Activated naive CD8-positive, alpha-beta T cell treated with anti-CD3 and anti-CD28 coated beads, Interleukin-2, amount 50 U/mL, for 24 hours (primary cell): ENCODE measurements at places on chromosomes 1 and 21.

GRCh38 chr21:23223882-23224281 is 2225.7 kb downstream of the NCAM2 start:
- no peak for DNase-seq

- DNase-seq: no peak
These were observed 3.6 kb downstream of the ETS2 start for GRCh38 chr21:38809198-38809878.

DNA sequence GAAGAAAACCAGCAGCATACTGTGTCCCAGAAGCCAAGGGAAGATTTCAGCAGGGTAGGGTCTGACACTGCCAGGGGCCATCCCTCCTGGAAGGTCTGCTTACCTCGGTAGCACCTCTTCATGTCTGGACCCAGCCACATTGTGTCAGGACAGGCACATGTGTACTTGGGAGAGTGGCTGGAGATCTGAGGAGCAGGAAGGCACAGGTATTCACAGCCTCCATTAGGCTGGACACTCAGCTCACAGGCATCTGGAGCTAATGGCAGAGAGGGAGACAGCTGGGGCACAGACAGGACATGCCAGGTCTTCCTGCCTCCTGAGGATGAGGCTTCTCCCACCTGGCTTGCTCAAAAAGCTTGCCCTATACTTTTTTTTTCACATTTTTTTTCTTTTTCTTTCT is 19.9 kb upstream of the MAGOH start:
- DNase-seq: no peak

- DNase-seq: no peak
These were observed 129.0 kb downstream of the DMRTB1 start for GRCh38 chr1:53588053-53588779.

DNA sequence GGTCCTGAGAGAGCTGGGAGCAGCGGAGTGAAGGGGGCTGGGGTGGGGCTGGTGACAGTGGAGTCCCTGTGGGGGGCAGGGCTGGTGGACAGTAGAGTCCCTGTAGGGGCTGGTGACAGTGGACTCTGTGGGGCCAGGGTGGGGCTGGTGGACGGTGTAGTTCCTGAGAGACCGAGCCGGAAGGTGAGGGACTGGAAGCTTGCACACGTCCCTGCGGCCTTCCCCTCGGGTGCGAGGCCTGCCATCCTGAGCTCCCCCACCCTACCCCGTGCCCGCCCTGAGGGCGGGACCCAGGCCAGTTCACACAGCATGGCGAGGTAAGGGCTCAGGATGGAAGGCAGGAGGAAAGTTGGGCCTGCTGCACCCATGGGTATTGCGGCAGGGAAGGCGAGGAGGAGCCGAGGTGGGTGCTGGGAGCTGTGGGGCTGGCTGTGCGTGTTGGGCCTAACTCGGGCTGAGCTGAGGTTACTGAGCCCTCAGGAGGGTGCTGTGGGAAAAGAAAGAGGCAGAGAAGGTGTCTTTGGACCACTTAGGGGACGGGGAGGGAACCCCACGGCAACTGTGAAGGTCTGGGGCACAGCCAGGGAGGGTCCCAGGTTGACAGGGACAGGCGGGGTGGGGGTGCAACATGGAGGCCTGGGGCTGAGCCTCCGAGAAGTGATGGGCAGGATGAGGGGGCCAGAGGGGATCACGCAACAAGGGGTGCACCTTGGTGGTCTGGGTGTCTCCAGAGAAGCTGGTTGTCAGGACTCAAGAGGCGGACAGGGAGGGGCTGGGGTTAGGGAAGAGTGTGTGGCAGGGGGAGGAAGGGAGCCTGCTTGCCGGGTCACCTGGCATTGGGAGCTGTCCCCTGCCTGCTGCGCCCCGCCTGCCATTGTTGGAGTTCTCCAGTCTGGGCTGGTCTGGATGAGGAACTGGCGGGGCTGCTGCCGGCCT is 60.8 kb downstream of the PRKCZ start:
- DNase-seq: no peak

GRCh38 chr1:152906023-152906565 is 2.3 kb upstream of the IVL start:
- no peak for DNase-seq

DNA sequence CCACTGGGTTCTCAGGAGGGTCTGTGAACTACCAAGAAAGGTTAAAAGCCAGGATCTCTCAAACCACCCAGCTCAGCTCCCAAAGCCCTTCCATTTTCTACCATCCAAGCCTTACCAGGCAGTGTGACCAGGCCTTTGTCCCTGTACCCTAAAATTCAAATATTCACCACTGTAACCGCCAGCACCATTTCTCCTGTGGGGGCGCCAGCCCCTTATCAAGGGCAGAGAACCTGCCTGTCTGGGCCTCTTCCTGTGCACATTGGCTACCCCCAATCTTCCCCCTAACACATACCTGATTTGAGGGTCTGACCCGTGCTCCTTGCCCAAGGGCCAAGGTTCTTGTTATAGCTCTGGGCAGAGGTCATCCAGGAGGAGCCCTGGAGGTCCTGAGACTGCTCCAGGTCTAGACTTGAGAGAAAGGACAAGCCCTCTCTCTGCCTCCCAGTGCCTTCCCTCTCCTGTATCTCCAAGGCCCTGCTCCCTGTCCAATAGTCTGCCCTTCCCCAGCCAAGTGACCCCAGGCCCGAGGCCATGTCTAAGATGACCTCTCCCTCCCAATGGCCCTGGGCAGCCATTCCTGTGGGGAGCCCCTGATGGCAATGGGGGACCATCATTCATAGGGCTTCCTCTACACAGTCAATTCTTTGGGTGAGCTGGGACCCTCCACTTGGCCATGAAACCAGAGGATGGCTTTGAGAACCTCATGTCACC is 78.5 kb downstream of the FHAD1 start:
- DNase-seq: no peak

- DNase-seq: no peak
These were observed 142.4 kb downstream of the TLR5 start for GRCh38 chr1:223000632-223001031.

DNA sequence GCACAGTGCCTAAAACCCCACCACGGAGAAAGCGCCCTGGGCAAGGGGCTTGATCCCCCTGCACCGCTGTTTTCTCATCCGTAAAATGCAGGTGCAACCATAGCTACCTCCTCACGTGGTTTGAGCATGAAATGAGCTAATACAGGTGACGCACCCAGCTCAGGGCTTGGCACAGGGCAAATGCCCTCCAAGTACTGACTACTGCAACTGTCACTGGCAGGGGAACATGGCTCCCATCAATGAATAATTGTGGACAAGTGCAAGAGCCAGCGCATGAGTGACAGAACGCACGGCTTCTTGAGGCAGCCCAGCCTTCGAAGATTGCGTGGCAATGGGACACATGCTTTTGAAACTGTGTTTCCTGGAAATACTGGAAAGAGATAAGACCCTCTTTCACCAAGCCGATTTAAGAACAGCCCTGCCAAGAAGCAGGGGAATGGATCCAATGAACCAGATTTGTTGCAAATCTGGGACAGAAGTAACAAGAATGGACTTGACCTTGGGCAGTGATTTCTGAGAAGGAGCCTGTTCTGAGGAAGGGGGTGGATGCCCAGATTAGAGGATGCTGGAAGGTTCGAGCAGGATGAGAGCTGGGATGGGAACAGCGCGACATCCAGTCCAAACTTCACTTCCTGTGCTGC is 92.8 kb upstream of the IFFO2 start:
- no peak for DNase-seq

GRCh38 chr1:185156288-185156853 is 382 bp downstream of the TRMT1L start:
- no peak for DNase-seq

GRCh38 chr1:26278724-26279455 is 996 bp upstream of the SH3BGRL3 start:
- peak; percentile 61 for DNase-seq

DNA sequence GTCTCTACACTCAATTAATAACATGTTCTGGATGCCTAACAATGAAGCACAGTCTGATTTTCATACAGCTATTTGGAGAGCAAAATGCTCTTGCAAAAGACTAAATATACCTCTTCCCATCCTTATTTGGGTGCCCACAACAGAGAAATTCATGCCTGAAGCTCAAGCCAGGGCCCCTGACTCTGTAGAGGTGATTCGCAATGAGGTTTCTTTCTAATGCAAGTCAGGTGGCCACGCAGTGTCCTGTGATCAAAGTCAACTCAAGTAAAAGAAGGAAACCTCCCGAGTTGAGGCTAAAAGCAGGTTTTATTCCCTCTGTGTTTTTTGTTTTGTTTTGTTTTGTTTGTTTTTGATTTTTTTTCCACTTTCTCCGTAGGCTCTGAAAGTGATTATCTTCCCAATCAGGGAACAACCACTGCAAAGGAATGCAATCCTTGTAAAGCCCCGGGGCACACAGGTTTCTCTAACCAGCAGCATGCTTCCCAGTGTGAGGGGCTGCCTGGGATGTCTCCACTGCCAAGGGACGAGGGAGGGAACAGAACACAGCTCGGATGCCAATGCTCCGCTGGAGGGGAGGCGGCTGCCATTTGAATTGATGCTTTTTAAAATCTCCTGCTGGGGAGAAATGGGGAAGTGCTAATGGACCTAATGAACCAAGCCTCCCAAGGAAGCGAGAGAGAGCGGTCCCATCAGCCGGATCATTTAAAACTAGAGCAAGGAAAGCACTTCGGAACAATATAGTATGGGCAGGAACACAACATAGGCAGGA is 73.8 kb upstream of the SSX2IP start:
- no peak for DNase-seq

DNA sequence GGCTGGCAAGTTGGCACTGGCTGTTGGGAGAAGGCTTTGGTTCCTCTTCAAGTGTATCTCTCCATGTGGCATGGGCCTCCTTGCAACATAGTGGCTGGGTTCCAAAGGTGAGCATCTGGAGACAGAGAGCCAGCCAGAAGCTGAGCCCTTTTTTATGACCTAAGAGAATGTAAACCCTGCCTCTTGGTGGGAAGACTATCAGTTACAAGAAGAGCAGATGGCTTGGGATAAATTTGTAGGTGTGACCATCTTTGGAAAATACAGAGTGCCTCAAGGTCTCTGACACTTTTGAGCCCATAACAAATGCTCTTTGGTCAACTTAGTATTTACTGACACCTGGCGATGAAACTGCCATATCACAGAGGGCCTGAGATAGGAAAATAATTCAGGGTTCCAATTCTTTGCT is 31.4 kb upstream of the PRELP start:
- DNase-seq: no peak

- no peak for DNase-seq
These were observed 6.6 kb downstream of the NID1 start for GRCh38 chr1:236058141-236058934.

DNA sequence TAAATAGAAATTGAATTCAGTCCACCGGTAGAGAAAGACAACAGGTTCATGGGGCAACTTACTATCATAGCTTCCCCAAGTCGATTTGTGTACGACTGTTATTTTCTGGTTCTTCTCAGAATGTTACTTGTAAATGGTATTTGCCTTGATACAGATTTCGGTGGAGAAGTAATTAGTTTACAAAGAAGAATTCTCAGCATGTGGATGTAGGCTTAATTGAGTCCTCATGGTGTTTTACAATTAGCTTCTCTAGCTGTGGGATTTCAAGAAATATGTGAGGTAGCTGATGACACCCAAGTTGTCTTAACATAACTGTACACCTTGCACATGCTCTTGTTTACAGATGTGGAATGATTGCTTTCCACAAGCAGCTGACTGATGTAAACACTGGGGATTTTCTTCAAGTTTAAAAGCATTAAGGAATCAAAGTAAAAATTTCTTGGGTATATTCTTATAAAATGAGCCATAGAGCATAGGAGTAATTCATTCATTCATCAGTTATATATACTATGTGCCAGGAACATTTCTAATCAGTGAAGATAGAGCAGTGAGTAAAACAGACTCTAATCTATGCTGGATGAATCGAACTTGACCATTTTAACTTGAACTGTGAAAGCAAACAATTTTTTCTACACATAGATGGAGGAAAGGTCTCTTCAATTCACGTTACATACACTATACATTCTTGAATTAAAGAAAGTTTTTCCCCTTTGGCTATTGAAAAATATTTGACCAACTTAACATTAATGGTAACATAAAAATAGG is 1.4 kb downstream of the MACO1 start:
- DNase-seq: no peak

DNA sequence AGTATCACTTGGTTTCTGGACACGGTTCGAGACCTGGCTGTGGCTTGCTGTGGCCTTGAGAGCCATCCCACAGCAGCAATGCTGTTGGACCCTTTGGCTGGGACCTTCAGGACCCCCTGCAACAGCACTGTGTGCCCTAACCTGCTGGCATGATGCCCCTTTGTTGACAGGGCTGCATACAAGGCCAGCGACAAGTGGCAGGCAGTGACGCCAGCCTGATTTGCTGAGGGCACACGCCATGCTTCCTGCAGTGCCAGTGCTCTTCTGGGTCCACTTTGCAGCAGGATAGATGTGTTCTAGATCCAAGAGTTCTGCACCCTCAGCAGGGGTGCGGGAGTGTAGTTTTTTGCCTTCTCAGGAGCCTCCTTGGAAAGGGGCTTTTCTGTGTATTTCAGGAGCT is 32.8 kb downstream of the COQ8A start:
- no peak for DNase-seq

- no peak for DNase-seq
These were observed 13.7 kb downstream of the TMPRSS2 start for GRCh38 chr21:41494242-41494641.

GRCh38 chr1:201898240-201898894 is 9.7 kb downstream of the SHISA4 start:
- no peak for DNase-seq

DNA sequence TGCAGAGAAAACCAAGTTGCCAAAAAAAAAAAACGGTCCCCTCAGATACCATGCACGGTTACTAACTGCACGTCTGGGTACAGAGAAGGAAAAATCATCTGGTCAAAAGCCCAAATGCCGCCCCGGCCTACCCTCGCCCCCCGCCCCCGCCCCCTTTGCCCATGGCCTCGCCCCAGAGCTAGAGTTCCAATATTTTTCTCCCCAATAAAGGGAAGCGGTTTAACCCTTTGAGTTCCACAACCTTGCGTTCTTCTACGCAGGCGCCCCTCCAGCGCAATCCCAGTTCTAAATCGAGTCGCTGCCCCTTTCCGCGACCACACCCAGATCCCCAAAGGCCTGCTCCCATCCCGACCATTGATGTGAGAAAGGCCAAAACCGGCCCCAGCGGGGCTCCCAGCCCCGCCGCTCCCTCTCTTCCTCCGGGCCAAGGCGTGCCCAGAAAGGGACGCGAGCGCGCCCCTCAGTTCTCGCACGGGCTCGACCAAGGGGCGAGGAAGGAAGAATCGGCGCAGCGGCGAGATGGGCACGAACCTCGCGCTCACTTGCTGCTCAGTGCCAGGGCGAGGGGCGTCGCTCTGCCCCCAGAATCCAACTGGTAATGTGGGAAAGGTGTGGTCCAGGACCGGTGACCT is 797 bp downstream of the WDR47 start:
- peak; percentile 33 for DNase-seq

DNA sequence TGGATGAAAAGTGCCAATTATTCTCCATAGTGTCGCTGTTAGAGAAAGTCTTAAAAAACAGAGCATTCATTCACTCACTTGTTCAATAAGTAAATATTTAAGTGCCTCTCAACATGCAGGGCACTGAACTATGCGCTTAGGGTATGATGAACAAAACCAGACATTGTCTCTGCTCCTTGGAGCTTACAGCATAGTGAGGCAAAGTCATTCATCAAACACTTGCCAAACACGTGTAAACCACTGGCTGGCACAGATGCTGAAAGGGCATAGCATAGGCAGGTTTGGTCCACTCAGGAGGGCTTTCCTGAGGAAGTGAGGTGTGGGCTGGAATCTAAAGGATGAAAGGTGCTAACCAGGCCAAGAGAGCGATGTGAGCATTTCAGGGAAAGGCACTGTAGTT is 27.6 kb upstream of the RD3 start:
- DNase-seq: no peak
